Testis (tissue), 5 donors: ENCODE measurements at places on chromosomes 5 and 9. TPM values are rescaled to one million over a fixed set of nuclear protein-coding genes. Genes with fewer than 3 reads are reported as not detected.
A peak's percentile ranks its signal among the peaks of the same experiment; 100 is the strongest.

PCDHGA8 gene
- polyA plus RNA-seq, result 0.15 TPM

SEMA4D gene
- polyA plus RNA-seq, result 26.2 TPM

NSG2 gene
- 8.4 TPM for polyA plus RNA-seq

EQTN gene
- 44.9 TPM for polyA plus RNA-seq

DNA sequence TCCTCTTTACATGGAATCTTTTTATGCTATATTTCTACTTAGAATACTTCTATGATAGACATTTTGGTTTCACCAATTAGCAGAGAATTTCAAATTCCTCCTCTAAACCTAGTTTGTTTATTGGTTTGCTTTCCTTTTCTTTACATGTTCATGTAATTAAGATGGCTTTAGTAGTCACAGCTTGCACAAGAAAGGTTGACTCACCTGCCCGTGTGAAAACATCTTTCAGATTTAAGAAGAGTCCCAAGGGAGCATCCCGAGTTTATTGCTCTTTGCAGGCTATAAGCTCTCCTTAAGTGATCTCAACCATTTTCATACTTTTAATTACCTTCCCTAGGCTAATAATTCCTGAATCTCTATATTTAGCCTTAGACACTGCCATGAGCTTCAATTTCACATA lies 28.9 kb downstream of the TYRP1 start:
- no peak for DNase-seq

- DNase-seq, result no peak
These were observed 8.6 kb downstream of the ECSCR start for GRCh38 chr5:139453683-139454567.

GRCh38 chr5:87109746-87110145 lies 157.9 kb upstream of the RASA1 start:
- DNase-seq, result no peak

- peak; percentile 72 for DNase-seq
These were observed 37.3 kb downstream of the FBXW2 start for GRCh38 chr9:120755810-120756434.

DNA sequence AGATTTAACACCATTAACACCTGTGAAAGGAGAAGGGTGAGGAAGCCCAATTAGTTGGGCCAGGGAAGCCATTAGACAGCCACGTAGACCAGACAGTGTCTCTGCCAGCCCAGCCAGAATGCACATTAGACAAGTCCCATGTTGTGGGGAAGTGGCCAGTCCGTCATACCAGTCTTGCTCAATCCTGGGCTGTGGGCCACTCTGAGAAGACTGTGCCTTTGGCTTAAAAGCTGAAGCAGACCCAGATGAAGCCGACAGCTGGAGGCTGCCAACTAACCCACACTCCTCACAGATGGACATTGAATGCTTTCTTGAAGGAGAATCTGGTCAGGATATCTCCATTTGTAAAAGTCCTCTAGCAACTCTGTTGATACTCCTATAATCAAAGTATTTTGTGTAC lies 128.5 kb downstream of the CHSY3 start:
- peak; percentile 20 for DNase-seq

DNA sequence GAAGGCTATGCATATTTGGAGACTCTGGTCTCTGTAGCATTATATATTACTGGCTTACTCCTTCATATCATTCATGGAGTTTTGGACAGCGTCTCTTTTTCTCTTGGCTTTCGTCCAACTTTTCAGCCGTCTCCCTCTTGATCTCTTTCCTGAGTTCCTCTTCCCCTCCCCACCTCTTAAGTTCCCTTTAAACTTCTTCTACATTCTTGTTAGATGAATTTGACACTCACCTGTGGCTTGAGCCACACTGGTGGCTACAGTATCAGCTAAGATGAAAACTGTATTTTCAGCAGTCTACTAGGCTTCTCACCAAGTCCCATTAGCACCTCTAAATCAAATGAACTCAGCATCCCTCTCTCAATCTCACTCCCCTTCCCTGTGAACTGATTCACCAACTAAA lies 128.1 kb downstream of the STARD4 start:
- no peak for DNase-seq

GRCh38 chr9:27784847-27785713 lies 211.8 kb upstream of the C9orf72 start:
- no peak for DNase-seq

DNA sequence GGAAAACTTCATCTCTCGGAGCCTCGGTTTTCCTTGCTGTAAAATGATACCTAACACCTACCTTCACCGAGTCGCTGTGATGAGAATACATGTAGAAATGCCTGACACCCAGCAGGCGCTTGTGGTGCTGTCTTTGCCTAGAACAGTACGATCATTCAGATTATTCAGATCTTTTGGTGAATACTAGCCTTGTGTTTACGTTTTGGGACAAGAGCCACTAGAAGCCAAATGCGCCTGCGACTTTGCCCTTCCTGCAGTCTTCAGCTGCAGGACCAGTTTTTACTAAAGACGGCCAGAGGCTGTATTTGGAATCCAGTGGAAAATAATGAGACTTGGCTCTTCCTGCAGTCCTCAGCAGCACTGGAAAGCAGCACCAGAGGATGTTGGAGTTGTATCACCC lies 189.6 kb downstream of the TRIO start:
- DNase-seq, result no peak
